ENCODE measurements at places on chromosomes 1 and 21. TPM values are rescaled to one million over a fixed set of nuclear protein-coding genes. Genes with fewer than 3 reads are reported as not detected.
A peak's percentile ranks its signal among the peaks of the same experiment; 100 is the strongest.

Gene LRRC71
- total RNA-seq: not detected

GRCh38 chr1:32895325-32896215, 5.6 kb downstream of the TMEM54 start:
- DNase-seq: no peak

DNA sequence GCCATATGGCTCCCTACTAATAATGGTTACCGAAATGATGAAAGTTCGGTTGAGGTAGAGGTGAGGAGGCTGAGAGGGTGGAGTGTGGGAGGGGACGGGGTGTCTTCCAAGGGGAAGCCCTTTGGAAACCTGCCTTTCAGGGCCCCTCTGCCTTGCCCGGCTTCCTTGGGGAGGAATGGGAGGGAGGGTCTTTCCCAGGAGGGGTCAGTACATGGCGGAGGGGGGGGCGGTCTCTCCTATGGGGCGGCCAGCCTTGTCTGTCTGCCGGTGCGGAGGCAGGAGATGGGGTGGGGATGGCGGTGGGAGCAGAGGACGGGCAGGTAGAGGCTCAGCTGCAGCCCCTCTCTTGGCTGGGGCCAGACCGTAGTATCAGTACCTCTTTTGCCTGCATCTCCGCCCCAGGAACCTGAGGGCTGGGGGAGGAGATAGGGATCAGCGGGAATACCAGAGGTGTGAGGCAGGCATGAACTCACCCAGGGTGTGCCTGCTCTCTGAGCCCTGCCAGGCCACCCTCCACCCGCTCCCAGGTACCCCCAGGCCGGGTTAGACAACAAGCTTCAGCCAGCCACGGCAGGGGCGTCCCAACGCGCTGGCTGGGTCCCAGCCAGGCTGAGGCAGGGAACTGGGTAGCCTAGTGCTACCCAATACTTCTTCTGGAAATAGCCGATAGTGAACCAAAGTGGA, 79.4 kb upstream of the POU3F1 start:
- no peak for DNase-seq

GRCh38 chr21:45607021-45607908, 36.3 kb upstream of the PCBP3 start:
- DNase-seq: no peak

GRCh38 chr1:67896826-67897225, 63.6 kb upstream of the GNG12 start:
- DNase-seq: no peak

GRCh38 chr1:94602316-94602715, 60.8 kb upstream of the F3 start:
- peak; percentile 37 for DNase-seq

Gene ZNF683
- not detected for total RNA-seq

- DNase-seq: no peak
Observed at GRCh38 chr1:224698015-224698451, 81.9 kb downstream of the CNIH3 start.

- DNase-seq: no peak
Observed at GRCh38 chr1:223198628-223198965, 55.5 kb upstream of the TLR5 start.

- no peak for DNase-seq
Observed at GRCh38 chr1:195520757-195521156, 1087.5 kb downstream of the KCNT2 start.

GRCh38 chr21:35336534-35336933, 287.4 kb upstream of the RUNX1 start:
- no peak for DNase-seq

Gene LCE1F
- not detected for total RNA-seq

DNA sequence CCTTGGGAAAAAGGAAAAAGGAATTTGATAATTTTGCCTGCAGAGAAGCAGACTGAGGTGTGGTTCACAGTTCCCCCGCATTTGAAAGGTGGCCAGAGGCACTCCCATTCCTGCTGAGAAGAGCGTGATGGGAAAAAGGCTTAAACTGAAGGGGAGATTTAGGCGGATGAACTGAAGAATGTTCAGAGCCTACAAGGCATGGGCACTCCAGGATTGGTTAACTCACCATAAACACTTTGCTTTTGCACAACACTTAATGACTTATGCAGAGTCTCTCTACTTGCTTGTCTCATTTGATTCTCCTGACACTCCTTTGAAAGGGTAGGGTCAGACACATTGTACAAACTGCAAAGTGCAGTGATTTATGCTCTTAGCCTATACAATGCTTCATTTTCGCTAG, 119.6 kb upstream of the RUNX1 start:
- no peak for DNase-seq

DNA sequence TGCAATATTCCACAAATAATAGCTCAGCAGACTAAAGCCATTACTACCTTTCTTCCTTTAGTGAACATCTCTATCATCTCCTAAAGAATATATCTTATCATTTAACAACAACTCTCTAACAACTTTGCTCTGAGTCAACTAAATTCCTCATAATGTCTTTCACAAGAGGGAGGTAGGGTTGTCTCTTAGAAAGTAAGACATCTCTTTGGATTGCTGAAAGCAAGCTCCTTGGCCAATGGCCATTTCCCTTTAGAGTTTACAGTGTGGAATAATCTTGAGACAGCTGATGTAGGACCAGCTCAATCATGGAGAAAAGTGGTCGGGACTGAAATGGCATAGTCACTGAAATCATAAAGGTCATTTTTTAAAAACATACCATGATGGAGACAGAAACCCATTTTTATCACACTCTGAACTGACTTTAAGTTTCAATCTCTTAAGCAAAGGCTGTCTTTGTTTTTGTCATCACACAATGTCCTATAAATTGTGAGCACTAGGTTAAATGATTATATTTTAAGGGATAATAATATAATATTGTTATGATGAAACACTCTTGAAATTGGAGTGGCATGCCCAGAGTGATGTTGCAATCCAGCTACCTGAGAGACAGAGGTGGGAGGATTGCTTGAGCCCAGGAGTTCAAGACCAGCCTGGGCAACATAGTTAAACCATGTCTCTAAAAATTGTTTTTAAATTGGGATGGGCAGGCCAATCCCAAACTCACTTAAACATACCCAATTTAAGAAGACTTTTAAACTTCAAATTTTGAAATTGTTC, 91.1 kb downstream of the SLC44A5 start:
- no peak for DNase-seq

DNA sequence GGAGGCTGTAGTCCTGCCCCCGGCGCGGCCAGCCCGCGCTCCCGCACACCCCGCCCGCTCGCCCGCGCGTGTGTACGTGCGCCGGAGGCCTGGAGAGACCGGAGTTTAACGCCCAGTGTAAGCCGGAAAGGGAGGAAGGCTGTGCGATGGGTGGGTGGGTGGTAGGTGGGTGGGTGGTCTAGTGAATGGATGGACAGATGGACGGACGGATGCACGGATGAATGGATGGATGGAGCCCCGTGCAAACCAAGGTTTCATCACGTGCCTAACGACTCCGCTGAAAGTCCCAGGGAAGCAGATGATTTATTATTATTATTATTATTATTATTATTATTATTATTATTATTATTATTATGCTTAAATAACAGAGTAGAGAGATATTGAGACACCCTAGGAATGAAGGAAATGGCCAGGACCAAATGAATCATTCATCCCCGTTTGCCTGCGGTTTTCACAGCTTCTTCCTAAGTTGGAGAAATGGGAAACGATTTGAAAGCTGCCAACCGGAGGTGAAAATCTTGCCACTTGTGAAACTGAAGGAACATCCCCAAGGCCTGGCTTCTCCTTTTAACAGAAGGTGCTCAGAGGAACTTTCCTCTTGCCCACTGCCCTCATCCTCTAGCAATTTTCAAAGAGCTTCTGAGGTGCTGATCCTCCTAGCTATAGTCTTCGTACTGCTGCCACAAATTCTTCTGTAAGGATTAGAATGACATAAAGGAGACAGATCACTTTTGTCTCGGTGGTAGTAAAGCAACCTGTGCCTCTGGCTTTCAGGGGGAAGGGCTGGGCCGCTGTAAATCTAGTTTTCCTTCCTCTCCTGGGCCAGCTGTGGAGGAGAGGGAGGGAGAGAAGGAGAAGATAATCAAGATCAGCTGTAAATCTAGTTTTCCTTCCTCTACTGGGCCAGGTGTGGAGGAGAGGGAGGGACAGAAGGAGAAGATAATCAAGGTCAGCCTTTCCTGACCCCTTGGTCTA, 648 bp upstream of the RGS7 start:
- DNase-seq: no peak

Gene WRAP73
- 11.8 TPM for total RNA-seq

DNA sequence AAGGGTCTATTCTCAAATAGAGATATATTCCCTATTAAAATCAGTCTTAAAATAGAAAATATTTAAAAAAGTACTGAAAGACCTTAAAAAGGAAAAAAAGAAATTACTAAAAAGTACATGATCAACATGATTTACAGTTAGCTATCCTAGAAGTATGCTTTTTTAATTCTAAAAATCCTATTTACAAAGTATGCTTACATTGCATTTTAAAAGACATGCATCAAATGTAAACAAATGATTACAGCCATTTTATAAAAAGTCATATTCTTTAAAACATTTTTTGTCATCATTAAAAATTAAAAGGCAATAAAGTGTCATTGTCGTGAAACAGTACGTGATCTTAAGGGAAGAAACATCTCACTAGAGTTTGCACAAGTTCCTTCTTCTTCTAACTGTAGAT, 7.9 kb upstream of the C1orf52 start:
- no peak for DNase-seq

DNA sequence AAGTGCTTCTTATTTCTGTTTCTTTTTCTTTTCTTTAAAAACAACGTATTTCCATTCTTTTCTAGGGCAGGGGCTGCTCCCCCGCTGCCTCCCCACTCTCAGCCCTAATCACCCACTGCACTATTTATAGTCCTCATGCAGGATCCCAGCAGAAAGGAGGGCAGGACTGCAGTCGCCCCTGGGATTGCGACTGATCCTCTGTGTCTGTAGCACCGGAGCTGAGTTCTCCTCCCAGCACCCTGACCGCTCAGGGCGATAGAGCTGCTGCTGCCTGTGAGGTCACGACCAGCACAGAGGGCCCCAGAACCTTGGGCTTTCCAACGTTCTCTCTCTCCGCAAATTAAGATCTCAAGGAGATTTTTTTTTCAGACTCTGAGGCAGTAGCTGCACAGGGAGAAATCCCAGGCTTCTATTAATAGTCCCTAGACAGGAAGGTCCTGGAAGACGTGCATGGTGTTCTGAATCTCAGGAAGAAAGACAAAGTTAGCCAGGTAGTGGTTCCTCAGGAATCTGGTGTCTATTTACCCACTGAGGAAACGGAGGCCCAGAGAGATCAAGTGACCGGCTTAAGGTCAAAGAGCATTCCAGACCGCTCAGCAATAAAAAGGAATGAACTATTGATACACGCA, 46.8 kb downstream of the PRAMEF20 start:
- no peak for DNase-seq

DNA sequence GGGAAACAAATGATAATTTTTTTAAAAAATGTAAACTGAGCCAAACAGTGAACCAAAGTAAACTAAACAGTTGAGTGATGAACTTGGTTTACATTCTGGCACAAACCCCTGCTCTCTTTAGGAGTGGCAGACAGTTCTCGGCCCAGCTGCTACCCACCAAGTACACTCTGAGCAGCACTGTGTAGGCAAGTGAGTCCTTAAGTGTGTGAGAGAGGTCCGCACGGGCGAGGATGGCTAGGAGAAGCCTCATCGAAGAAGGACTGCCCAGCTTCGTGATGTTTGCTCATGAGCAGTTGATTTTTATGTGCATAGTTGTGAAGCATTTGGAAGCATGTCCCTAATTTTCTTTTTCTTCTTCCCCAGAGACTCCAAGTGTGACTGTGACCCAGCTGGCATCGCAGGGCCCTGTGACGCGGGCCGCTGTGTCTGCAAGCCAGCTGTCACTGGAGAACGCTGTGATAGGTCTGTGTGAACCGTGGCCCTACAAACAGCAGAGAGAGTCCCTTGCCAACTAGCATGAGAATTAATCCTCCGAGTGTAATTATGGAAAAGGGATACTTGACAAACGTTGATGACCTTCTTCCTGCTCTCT, 32.1 kb downstream of the LAMC2 start:
- DNase-seq: peak; percentile 75

DNA sequence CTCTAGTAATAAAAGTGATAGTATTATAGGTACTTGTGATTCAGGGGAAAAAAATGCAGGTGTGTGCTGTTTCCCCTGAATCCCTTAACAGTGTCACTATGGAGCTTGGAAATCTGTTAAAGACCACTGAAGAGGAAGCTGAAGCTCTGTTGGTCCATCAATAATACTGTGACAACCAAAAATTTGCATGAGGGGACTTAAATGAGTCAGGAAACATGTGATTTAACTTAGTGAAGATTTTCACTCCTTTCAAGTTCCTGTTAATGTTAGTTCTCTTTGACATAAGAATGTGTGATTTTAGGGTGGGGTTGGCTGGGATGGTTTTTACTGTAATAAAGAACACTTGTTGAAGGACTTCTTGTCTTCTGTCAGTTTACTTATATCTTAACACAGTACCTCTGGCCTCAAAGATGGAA, 32.0 kb downstream of the VANGL2 start:
- no peak for DNase-seq

GRCh38 chr1:21325231-21325718, 35.0 kb upstream of the ECE1 start:
- no peak for DNase-seq

GRCh38 chr1:155080312-155081228, 1.9 kb downstream of the EFNA3 start:
- DNase-seq: no peak

- no peak for DNase-seq
Observed at GRCh38 chr21:41876396-41876795, 2.7 kb downstream of the PRDM15 start.

DNA sequence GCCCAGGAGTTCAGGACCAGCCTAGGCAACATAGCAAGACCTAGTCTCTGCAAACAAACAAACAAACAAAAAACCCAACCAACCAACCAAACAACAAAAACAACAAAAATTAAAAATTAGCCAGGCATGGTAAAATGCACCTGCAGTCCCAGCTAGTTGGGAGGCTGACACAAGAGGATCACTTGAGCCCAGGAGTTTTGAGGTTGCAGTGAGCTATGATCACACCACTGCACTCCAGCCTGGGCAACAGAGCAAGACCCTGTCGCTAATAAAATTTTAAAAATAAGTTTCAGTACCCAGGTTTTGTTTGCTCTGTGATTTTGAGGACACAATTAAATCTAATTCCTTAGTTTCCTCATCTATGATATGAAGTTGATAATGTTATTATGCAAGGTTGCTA, 201.3 kb downstream of the SLC45A1 start:
- no peak for DNase-seq

Data from left cardiac atrium (tissue), 4 donors.